T-helper 2 cell (primary cell): ENCODE measurements at places on chromosomes 7 and 10.

DNA sequence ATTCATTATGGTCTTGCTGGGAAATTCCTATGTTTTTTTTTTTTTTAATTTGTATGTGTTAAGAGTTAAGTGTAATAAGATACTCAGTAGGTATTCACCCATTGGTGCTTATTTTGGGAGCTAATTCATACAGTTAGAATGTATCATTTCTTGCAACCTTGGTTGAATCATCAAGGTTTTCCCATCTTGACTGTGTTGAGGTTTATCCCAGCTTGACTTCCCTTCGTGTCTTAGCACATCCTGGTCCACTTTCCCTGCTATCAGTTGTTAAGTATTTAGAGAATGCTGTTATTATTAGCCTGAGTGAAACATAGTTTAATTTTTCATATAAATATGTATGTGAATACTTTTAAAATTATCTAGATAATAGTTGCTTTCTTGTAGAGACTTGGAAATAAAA, 20.8 kb downstream of the RALA start:
- DNase-seq: no peak

GRCh38 chr7:55061726-55062499, 43.1 kb downstream of the EGFR start:
- DNase-seq: no peak

- no peak for DNase-seq
Measured at GRCh38 chr10:14740684-14741247, 33.9 kb downstream of the FAM107B start.

DNA sequence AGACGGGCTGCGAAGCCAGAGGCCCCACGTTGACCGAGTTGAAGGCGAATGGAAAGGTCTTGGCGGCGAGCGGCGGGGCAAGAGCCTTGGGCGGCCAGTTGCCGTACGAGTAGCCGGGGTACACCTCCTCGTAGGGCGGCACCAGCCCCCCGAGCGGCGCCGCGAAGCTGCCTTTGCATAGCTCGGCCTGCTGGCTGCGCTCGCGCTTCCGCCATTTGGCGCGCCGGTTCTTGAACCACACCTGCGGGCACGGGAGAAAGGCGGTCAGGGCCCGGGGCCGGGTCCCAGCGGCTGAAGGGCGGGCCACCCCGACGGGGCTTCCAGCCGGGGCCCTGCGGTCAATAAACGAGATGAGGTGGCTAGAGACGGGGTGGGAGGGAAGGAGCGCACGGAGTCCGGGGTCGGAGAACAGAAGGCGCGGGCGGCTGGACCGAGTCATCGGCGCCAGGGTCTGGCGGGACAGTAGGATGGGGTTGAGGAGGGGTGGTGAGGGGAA, 4.8 kb downstream of the ELOVL3 start:
- DNase-seq: peak; percentile 69

GRCh38 chr10:100631192-100631591, 95.4 kb downstream of the HIF1AN start:
- no peak for DNase-seq

- DNase-seq: no peak
Measured at GRCh38 chr10:16470747-16471146, 33.9 kb downstream of the PTER start.

- no peak for DNase-seq
Measured at GRCh38 chr10:88392222-88392621, 190.9 kb downstream of the RNLS start.

DNA sequence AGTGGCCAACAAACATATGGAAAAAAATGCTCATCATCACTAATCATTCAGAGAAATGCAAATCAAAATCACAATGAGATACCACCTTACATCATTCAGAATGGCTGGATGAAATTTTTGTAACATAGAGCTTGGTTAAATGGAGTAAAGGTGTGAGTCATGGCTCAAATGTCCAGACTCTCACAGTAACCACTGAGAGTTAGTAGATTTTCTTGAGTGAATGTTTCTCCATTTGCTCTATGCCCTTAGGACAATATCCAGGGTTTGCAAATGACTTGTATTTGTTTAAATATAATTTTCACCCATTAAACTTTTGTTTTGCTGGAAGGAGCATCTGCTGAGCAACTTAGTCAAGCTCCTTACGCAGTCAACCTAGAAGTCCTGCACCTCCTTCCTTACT, 967.2 kb downstream of the XPNPEP1 start:
- DNase-seq: no peak

- DNase-seq: no peak
Measured at GRCh38 chr10:78082636-78083035, 49.0 kb downstream of the RPS24 start.
